ENCODE measurements at places on chromosomes 5 and 9.

DNA sequence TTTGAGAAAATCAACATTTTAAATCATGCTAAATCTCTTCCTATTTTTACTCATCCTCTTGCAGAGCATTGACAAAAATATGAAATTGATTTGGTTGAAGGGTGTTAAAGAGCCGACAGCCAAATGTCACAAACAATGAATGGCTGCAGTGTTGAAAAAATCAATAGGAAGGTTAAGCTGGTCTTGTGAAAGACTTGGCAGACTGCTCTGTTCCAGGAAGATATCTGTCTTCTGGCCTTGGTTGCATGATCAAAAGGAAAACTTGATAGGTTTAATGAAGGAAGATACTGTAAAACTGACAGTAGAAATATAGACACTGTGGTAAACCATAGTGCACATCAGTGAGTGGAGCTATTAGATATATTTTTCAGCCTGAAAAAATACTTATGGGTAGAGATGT is 103.6 kb downstream of the PBX3 start:
- no peak for DNase-seq

DNA sequence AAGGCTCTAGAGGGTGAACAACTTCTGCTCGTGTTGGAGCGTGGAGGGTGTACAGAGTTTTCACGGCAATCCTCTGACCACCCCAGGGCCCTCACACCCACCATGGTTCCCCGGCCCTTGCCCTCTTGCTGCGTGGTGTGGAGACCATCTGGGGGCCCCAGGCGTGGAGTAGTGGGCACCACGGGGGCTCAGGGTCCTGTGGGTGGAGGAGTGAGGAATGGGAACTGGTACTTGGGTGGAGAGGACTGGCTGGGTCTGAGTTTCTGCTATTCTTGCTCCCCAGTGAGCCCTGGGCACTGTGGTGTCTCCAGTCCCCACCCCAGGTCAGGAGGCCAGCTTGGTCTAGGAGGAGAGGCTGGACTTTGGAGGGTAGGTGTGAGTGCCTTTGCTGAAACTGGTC is 21.9 kb upstream of the TRIM52 start:
- DNase-seq: no peak

GRCh38 chr5:150000990-150001659 is 586 bp downstream of the HMGXB3 start:
- DNase-seq: no peak

DNA sequence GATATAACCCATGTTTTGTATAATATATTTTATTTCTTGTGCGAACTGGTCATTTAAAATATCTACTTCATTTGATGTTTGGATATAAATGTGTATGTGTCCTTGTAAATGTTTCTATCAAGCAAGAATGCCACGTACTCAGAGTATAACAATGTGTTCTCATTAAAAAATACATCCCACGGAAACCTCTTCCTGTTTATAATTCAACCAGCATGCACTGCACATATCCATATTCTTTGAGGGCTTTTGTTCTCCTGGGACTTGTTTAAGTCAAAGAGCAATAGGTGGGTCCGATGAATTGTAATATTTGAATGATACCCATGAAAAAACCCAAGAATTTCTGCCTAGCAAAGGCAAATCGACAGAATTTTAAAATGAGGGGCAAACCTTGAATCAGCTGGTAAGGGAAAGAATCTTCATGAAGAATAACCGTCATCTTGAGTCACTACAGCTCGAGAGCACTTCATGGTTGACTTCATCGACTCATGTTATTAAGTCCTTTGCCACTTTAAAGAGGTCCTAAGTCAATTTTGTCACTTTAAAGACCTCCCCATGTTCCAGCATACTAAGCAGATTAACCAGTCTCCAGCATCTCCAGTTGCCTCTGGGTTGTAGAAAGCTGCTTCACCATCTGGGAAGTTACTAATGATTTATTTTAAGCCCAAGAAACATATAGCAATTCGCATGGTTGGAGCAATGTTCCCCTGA is 80.6 kb downstream of the NPR3 start:
- peak; percentile 43 for DNase-seq

DNA sequence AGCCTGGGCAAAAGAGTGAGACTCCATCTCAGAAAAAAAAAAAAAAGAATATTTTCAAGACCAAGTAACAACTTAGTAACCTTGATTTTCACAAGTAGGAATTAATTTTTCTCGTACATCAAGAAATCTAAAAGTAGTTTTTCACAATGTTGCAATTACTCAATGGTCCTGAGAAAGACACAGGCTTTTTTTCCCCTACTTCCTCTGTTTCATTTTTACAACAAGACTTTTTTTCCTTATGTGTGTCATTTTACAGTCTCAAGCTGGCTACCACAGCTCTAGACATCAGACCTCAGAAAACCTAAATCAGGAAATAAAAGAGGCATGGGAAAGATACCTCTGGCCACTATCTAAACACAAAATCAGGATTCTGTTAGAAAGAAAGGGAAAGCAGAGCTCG is 45.9 kb downstream of the WDR36 start:
- DNase-seq: no peak

All from fibroblast of skin of scalp (primary cell).